ENCODE measurements at places on chromosomes 12 and 14.

GRCh38 chr12:27635349-27635972, 60.8 kb upstream of the REP15 start:
- DNase-seq: peak; percentile 15

GRCh38 chr12:568486-568885, 94.8 kb downstream of the NINJ2 start:
- DNase-seq: no peak

GRCh38 chr12:95205685-95206084, 11.6 kb downstream of the FGD6 start:
- DNase-seq: no peak

GRCh38 chr14:98244966-98245569, 1026.9 kb downstream of the BCL11B start:
- DNase-seq: no peak

GRCh38 chr12:128753438-128753837, 70.3 kb downstream of the SLC15A4 start:
- DNase-seq: no peak

- no peak for DNase-seq
These were observed 110.0 kb upstream of the RESF1 start for GRCh38 chr12:31849090-31849687.

GRCh38 chr12:130219929-130220705, 57.9 kb downstream of the FZD10 start:
- no peak for DNase-seq

GRCh38 chr12:24903329-24904088, 45.4 kb downstream of the BCAT1 start:
- no peak for DNase-seq

- no peak for DNase-seq
These were observed 29.3 kb upstream of the TMCC3 start for GRCh38 chr12:94679554-94680195.

- no peak for DNase-seq
These were observed 238.4 kb downstream of the TMEM132D start for GRCh38 chr12:129665414-129665813.

DNA sequence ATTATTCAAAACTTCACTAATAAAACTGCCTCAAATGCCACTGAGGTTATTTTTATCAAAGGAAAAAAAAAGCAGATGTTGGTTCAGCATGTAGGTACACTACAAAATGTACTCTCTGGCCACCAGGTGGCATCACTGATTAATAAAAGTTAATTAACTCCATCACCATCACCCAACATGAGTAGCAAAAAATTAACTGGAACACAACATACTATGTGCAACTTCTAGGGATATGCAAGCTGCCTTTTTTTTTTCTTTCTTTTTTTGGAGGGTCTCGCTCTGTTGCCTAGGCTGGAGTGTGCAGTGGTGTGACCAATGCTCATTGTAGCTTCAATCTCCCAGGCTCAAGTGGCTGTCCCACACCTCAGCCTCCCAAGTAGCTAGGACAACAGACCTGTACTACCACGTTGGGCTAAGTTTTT, 43.8 kb upstream of the NR2C1 start:
- peak; percentile 44 for DNase-seq

- DNase-seq: no peak
These were observed 9.6 kb downstream of the PUS7L start for GRCh38 chr12:43749016-43749415.

DNA sequence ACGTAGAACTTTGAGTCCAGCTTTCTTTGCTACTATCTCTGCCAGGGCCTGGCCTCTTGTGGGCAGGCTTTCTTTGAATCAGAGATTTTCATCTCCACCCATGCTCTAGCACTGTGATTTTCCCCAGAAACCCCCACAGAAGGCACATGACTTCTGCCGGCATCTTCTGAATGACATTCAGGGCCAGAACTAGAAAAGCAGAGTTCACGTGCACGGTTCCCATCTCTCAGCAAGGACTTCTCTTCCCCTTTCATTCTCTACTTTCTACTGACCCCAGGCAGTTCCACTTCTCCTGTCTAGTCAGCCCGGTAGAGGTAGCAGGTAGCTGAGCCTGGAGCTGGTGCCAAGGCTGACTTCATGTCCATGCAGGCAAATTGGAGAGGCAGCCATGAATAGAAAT, 26.9 kb downstream of the BATF start:
- DNase-seq: no peak

GRCh38 chr14:58972233-58973017, 216.0 kb upstream of the DAAM1 start:
- DNase-seq: no peak

DNA sequence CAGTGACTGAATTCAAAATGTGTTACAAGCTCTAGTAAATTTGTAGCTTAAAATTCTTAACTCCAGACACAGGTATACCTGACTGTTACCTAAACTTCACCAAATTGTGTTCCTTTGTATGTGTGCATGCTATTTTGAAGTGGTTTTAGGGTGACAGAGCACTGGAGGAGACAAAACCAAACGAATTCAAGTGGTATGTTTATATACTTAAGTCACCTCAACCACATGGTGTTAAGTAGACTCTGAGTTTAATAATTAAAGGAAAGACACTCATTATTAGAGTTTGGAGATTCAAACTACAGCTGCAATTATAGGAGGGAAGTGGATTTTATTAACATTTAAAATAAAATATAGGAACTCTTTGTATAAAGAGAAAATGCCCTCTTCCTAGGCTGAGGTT, 84.3 kb downstream of the PLCZ1 start:
- DNase-seq: no peak

GRCh38 chr12:116188581-116188980, 88.9 kb downstream of the MED13L start:
- DNase-seq: no peak

DNA sequence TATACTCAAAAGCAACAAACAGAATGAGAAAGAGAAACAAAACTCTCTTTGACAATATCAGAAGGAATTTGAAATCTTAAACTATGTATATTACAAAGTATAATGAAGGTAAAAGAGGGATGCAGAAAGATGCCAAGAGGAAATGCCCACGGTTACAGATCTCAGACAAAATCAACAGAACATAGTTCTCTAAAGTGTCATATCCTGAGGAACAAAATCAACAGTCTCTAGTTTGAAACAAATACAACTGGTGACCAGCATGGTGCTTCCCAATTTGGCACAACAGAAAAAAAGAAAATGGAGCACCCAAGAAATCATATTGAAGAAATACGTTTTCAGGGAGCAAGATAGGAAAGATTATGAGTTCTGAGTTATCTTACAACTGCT, 116.5 kb downstream of the METTL25 start:
- no peak for DNase-seq

GRCh38 chr12:31536672-31537071, 54.3 kb downstream of the DENND5B start:
- no peak for DNase-seq

DNA sequence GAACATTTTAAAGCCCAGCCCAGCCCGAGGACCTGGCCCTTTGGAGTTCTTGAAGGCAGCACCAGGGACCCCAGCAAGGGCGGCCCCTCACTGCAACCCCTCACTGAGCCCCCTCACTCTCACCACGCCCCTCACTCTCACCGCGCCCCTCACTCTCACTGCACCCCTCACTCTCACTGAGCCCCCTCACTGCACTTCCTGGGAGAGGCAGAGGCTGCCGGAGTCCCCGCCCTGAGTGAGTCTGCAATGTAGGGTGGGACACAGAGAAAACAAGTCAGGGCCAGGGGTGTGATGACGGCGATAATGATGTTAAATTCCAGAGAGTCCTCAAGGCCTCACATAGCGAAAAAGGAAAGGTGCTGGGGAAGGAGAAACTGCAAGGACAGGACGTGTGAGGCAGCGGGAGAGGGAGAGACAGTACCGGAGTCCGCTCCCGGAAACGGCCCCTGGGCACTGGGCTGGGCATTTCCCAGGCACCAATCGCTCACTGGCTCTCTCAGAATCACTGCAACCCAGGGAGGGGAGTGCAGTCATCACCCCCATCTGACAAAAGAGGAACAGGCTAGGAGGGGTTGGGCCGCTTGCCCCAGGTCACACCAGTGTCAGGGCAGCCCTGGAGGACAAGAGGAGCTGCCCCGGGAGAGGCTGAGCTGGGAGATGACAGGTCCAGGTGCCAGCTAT, 24.9 kb downstream of the CCDC88C start:
- no peak for DNase-seq

Data from NCI-H2029 treated with DMSO at 0.1 percent for 48 hours (cell line).